ENCODE measurements at places on chromosomes 12 and 14.

GRCh38 chr14:91351512-91351862, 66.1 kb downstream of the CCDC88C start:
- DNase-seq = no peak

DNA sequence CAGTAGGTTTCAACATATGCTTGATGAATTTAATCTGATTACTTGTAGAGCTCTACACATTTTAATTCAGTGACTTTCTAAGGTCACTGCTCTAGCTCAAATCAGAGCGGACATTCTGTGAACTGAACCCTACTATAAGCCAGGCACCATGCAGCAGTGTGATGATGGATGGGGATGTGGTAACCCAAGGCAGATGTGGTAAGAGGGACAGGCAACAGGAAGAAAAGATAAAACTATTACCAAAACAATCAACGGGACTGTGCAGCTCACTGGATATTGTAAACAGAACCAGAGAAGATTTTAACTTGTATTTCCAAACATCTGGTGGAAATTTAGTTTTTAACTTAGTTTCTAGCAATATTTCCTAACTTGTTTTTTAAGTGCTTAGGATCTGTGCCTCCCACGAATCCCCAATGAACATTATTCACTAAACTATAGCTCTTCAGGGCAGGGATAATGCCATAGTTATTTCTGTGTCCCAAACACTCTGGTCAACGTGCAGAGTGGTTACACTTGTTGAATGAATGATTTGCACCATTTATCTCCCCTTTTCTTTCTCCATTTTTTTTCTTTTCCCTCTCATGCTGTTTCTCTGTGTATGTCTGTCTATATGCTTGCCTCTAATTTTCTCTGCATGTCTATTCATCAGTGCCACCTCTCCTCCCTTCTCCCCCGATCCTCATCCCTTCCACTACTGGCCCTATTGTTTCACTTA, 3.0 kb downstream of the ERO1A start:
- no peak for DNase-seq

DNA sequence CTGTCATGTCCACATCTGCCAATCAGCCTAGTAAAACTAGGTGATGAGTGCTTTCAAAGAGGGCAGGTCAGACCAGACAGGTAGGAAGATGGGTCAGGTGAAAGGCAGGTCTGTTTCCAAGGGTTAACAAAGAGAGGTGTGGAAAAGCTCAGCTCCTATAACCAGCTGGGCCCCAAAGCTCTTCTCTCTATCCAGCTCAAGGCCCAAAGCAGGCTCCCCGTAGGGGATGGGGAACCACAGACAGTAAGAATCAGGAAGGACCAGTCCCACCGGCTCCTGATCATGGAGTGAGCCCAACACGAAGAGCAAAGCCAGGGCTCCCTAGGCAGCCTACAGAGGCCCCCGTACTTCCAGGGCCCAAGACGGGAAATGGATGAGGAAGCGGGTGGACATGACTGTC, 83.2 kb downstream of the TTC9 start:
- DNase-seq = no peak

- DNase-seq = no peak
These were observed 29.1 kb upstream of the ADAM20 start for GRCh38 chr14:70563869-70564268.

- no peak for DNase-seq
These were observed at the start of gene AMN for GRCh38 chr14:102922490-102923200. TSS of gene AMN (plus strand) at chr14:102922663. CDS start at chr14:102922689, 26 bp downstream.

GRCh38 chr14:20803223-20803622, 579 bp upstream of the RNASE1 start:
- DNase-seq = no peak

DNA sequence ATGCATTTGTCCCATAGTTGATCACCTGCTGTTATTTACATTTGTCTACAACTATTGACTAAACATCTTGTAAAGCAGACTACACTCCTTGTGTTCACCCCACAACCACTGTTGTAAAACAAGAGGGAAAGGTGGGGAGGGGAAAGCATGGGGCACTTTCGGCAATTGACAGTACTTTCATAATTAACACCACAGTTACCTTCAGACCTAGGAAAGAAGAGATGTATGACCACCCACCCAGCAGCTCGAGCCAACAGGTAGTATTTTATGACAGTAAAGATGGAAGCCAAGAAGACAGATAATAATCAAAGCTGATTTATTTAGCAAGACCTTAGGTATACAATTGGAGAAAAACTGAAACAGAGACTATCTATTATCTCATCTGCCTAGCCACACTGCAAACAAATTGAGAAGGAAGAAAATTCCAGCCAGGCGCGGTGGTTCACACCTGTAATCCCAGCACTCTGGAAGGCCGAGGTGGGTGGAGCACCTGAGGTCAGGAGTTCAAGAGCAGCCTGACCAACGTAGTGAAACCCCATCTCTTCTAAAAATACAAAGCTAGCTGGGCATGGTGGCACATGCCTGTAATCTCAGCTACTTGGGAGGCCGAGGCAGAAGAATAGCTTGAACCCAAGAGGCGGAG, 11.2 kb downstream of the HECTD4 start:
- DNase-seq = no peak

GRCh38 chr12:85179680-85180270, 100.2 kb upstream of the ALX1 start:
- no peak for DNase-seq

DNA sequence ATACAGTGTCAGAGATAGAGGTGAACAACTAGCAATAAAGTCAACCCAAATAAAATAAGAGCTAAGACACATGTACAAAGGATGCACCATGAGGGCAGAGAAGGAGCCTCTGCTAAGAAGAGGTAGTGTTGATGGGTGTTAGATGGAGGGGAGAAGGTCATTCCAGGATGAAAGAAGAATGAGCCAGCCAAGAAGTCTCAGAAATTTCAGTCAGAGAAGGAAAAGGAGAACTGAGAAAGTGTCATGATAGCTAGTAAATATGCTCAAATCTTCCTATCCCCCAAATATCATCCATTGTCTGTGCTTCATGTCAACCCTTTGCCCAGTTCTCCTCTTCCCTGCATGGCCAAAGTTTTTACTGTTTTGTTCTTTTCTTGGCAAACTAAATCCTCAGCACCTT, 225.2 kb upstream of the BTG1 start:
- DNase-seq = no peak

GRCh38 chr12:49949866-49950265, 671 bp upstream of the AQP2 start:
- no peak for DNase-seq

DNA sequence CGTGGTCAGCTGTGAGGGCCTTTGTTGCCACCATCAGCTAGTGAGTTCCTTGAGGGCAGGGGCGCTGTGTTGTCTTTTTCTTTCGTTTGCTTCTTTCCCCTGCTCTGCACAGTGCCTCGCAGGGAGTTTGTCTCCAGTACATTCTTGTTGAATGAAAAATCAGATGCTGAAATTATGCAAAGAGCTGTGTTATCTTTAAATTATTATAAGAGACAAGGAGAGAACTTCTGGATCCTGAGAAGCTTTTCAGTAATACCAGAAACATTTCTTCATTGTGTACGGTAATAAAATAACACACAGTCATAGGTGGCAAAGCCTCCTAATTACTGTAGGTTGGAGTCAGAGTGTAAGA, 14.9 kb downstream of the EML1 start:
- no peak for DNase-seq

DNA sequence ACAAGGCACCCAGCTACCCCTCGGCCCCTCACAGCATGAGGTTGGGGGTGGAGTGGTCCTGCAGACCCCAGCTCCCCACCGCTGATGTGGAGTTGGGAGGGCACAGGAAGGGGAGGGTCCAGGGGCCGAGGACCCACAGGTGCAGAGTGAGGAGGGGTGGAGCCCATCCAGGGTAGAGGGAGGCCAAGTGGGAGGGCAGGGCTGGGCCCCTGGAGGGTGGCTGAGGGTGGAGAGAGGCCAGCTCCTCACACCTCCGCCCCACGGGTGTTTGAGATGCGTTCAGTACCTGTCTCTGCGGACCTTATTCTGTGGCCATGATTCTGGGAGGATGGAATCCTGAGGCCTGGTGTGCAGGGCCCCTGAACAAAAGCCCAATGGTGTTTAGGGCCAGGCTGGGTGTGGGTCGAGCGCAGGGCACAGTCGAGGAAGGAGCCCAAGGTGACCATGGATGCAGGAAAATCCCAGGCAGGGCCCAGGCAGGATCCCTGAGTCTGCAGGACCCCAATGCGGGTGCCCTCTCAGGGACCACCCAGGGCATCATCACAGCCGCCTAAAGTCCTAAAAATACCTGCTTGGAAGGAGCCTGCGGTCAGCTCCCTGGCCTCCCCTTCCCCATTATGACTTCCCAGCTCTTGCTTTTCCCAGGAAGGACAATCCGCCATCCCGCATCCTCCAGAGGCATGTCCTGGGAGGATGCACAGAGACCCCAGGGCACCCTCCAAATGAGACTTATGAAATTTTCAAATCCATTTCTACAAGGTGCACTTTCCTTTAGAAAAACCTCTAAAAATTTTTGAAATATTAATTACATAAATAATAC, 377.1 kb upstream of the SFSWAP start:
- DNase-seq = no peak

- DNase-seq = no peak
These were observed 206.9 kb upstream of the AMIGO2 start for GRCh38 chr12:47286676-47287075.

GRCh38 chr14:32920696-32921276, 17.9 kb upstream of the NPAS3 start:
- DNase-seq = no peak

GRCh38 chr12:77401770-77402081, 336.4 kb upstream of the E2F7 start:
- no peak for DNase-seq

DNA sequence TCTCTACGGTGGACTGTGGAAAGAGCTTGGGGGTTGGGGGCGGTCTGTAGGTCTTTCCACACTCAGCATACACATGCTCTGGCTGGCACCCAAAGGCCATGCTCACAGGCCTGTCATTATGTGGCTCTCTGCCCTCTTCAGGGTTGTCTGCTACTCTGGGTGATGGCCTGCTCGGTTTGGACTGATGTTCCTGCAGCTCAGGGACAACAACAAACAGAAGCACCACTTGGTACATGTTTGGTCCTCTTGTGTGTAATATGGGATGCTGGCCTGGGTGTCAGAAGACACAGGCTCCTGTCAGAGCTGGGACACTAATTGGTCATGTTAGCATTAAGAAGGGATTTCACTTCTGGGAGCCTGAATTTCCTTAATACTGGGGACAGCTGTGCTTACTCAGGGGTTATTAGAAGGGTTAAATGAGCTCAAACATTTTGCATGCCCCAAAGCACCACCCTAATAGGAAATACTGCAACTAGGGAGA, 32.7 kb upstream of the SELPLG start:
- DNase-seq = no peak

DNA sequence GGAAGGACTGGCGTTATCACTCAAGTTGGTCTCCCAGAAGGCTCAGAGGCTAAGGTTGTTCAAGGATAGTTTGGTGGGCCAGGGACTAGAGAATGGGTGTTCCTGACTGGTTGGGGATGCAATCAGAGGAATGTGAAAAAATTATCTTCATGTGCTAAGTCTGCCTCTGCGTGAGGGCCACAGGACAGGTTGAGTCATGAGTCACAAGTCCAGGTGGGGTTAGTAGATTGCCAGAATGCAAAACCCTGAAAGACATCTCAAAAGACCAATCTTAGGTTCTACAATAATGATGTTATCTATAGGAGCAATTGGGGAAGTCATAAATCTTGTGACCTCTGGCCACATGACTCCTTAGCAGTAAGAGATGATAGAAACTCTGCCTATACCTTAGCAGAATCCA, 220.1 kb upstream of the EEA1 start:
- no peak for DNase-seq

GRCh38 chr12:13099844-13100604, 3.4 kb downstream of the GSG1 start:
- DNase-seq = no peak

GRCh38 chr14:73236752-73237218, 521 bp upstream of the PAPLN start:
- DNase-seq = no peak

GRCh38 chr12:50542448-50542847, 37.7 kb downstream of the DIP2B start:
- no peak for DNase-seq

DNA sequence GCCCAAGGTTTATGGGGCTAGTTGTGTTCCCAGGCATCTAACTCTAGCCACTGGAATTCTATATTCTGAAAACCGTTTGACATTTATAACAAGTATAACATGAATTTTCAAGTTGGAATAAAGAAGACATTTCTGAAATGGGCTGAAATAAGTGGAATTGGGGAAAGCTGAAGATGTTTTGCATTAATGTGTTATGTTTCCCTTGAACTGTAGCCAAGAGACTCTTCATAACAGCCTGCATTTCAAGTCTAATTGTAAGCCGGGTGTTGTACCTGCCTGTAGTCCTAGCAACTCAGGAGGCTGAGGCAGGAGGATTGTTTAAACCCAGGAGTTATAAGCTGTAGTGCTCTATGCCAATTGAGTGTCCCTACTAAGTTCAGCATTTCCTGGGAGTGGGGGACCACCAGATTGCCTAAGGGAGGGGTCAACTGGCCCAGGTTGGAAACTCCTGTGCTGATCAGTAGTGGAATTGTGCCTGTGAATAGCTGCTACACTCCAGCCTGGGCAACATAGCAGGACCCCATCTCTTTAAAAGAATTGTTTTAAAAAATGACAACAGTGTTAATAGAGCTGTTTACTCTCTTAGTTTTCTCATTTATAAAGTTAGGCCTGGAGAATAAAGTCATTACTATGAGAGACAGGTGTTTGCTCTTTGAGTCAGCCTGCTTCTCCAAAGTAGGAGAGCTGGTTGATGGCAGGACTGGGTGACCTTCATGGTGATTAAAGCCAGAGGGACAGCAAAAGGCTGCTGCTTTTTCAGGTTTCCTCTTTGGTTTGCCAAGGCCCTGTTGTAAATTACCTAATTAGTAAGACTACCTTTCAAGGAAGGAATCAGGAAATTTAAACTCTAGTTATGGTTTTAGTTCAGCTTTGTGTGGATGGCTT, 483.6 kb upstream of the RGS6 start:
- DNase-seq = no peak

- DNase-seq = no peak
These were observed 720.1 kb upstream of the TMEM132C start for GRCh38 chr12:127546721-127547505.

DNA sequence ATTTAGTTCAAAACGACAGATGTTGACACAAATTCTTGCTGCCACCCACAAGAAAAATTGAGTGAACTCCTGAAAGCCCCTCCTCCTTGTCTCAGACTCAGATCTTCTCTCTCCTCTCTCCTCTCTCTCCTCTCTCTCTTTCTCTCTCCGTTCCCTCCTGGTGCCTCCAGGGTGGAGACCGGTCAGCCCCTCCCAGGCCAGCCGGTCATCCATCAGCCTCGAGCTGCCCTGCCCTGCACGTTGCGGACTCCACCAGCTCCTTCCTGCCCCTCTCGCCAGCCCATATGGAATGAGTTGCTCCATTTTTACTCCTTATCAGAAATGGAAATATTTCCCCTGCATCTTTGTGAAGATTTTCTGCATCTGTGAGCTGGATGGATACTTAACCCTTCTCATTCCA, 103.8 kb downstream of the TBX5 start:
- DNase-seq = no peak

DNA sequence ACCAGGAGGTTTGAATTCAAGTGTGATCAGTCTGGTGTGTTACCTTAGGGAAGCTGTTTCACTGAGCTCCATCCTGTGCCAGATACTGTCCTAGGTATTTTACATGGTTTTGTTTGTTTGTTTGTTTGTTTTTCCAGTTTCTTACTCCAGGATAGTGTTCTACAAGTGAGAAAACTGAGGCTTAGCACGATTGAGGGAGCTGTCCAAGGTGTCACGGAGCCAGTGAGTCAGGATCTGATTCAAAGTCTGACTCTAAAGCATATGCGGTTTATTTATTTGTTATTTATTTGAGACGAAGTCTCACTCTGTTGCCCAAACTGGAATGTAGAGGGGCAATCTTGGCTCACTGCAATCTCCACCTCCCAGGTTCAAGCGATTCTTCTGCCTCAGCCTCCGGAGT, 79.7 kb upstream of the GNG2 start:
- no peak for DNase-seq

GRCh38 chr12:46084666-46085631, 94.6 kb upstream of the SCAF11 start:
- no peak for DNase-seq
